ENCODE measurements at places on chromosomes 7 and 10. TPM values are rescaled to one million over a fixed set of nuclear protein-coding genes. Genes with fewer than 3 reads are reported as not detected.

DNA sequence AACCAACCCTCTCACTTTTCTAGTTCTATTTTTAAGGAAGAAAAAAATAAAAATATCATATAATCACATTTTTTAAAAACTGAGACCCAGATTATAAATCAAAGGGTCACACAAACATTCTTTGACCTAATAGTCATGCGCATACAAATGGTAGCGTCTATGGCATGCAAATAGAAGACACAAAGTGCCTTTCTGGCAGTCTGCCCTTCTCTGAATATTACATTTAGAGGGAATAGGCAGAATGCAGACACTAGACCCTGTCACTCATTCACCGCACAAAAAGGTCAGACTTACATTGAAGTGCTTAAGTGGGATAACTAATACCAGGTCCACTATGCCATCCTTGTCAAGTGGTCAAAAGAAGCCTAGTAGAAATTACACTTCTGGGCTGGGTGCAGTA, 26.5 kb upstream of the FHIP2A start:
- DNase-seq, result no peak

DNA sequence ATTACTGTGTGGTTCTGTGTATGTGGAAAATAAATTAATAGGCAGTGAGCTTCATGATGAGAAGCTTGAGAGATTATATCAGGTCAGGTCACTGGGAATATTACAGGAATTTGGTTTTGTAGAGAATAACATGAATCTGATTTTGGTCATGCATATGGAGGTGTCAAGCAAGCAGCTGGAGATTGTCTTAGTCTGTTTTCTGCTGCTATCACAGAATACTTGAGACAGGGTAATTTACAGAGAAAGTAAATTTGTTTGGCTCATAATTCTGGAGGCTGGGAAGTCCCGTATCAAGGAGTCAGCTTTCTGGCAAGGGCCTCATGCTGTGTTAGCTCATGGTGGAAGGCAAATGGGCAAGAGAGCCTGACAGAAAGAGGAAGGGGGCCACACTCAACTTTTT, 120.7 kb upstream of the FAM3C start:
- no peak for DNase-seq

DNA sequence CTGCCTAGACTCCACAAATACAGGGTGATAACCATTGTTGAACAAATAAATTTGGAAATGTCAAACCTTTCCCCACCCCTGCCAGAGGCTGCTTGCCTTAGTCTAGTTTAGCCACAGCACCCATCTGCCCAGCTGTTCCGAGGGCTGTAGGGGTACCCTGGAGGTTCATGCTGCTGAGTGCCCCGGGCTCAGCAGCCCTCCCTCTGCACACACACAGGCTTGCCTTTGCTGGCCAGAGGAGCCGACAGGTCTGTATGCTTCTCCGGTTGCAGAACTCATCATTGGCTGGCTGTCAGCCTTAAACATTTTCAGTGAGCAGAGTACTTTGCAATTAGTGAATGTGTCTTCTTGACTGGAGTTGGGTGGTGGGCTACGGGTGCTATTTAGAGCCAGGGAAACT, 122.9 kb downstream of the NRF1 start:
- DNase-seq, result no peak

DNA sequence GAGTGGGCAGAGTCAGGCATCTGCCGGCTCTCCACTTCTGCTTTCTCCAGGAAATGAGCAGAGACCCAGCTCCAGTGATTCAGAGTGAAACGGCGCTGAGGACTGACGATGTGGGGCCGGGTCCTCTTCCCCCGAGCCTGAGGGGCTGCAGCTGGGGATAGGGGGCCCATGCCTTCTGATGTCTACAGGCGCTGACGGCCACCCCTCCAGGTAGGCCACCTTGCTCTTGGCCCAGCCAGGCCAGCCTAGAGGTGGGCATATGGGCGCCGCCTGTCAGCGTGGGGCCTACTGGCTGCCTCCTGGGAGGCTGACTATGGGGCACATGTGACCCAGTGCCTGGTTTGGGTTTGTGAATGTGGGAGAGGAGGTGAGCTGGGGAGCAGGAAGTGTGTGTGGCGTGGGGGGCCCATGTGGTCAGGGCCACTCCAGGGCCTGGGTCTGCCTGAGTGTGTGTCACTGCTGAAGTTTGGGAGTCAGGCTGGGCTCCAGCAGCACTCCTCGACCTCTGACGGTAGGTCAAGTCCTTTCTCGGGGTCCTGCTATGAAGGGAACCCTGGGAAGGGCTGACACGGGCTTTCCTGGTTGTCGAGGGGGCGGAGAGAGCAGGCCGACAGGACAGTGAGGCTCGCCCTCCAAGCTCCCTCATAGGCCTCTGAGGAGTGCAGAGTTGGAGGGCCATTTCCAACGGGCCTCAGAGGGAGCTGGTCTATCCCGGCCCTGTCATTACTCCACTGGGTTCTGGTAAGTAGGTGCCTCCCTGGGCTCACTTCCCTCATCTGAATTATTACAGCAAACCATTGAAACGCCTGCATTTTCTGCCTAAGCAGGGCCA, at the start of gene WDFY4:
Gene WDFY4 (plus strand): TSS at position 82 of the 832 bp plus-strand sequence. CDS start 24,860 bp downstream, outside the sequence.
- peak; percentile 79 for DNase-seq

- no peak for DNase-seq
Measured at GRCh38 chr7:106456329-106456728, 171.5 kb upstream of the NAMPT start.

DNA sequence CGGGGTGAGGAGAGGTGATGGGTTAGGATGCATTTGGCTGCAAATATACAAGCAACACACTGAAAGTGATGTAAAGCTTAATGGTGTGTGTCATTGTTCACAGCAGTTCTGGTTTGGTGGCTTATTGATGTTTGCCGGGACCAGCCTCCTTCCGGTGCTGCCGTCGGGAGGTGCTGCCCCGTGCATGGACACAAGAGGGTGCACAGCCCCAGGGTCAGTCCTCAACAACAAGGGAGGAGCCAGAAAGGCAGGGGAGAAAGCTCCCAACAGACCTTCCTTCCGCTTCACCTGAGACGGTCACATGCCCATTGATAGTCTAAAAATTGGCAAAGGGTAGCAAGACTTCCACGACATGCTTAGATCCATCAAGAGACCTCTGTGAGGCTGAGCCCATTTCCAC, 9.5 kb downstream of the RNF32 start:
- no peak for DNase-seq

- no peak for DNase-seq
Measured at GRCh38 chr7:32043688-32044087, 26.5 kb downstream of the PDE1C start.

GRCh38 chr7:34104115-34104514, 198.8 kb downstream of the BMPER start:
- DNase-seq, result no peak

- DNase-seq, result peak; percentile 87
Measured at GRCh38 chr7:155959894-155960293, 147.6 kb upstream of the SHH start.

GRCh38 chr7:40884241-40884640, 749.4 kb downstream of the SUGCT start:
- no peak for DNase-seq

DNA sequence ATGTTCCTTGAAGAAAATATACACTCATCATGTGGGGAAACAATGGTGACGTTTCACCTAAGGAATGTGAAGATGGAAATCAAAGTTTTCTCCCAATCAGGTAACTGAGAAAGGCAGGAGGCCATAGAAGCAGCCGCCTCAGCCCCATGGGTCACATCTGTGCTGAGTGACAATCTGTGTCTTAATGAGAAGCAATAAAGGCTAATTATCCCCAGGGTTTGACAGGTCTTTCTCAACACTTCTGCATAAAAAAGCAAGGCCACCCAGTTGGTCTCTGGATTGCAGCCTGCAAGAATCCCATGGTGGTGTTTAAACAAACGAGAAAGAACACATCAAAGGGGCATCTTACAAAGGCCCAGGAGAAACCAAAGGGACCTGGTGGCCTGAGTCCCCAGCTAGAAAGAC, 91.1 kb upstream of the TNS3 start:
- no peak for DNase-seq

DNA sequence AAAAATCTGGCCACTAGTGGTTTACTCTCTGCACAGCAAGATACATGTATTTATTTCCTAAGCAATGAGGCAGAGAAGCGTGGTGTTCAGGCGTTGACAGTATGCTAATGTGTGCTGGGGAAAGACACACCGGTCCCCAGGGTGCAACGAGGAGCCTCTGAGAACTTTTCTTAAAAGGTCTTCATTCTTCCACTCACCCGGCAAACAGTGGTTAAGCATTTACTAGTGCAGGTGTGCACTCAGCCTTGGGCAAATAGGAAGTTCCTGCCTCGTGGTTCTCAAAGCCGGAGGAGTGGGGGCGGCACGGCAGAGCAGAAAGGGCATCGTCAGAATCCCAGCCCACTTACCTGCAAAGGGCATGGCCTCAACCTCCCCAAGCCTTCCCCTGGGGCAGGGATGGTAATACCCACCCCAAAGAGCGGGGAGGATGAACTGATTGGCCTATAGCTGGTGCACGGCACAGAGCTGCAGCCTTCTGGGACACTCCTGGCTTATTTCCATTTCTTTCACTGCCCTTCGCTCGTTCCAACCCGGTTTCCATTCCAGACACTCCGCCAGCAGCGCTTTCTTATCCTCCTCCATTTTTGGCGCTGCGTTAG, 184.3 kb upstream of the CTBP2 start:
- DNase-seq, result no peak

- peak; percentile 36 for DNase-seq
Measured at GRCh38 chr10:125084191-125084613, 76.2 kb downstream of the CTBP2 start.

- DNase-seq, result no peak
Measured at GRCh38 chr10:18532881-18533535, 118.4 kb downstream of the NSUN6 start.

- no peak for DNase-seq
Measured at GRCh38 chr7:102211590-102212550, 74.8 kb upstream of the SH2B2 start.

DNA sequence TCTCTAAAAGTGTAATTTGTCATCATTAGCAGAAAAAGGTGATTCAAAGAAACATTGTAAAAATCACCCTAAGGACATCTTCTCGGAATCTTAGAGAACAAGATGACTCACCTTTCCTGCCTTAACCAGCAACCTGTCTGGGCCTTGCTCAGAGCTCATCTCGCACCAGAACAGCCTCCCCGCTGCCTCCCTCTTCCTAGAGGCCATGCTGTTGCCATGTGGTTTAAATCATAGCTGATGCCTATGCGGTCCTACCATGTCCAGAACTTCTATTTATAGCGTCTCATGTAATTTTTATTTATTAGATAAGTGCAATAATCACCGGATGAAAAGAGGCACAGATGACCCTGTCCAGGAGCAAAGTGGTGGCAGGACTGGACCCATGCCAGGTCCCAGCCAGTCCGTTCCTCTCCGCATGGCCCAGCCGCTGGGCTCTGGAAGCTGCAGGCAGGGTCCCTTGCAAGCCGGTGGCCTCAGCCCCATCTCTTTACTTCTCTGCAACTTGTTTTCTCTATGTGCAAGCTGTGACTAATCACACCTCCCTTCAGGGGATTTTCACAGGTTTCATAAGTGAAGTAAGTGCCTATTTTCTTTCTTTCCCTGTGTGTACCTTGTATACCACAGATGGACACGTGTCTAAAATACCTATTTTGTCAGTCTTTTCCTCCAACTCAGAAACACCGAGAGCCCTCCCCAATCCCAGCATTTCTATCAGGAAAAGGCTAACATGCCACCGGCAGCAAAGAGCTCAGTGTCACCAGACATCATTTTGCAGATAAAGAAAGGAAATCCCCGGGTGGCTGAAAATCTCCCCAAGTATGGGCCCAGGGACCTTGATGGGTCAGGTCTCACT, 27.1 kb downstream of the KLF6 start:
- DNase-seq, result peak; percentile 69

DNA sequence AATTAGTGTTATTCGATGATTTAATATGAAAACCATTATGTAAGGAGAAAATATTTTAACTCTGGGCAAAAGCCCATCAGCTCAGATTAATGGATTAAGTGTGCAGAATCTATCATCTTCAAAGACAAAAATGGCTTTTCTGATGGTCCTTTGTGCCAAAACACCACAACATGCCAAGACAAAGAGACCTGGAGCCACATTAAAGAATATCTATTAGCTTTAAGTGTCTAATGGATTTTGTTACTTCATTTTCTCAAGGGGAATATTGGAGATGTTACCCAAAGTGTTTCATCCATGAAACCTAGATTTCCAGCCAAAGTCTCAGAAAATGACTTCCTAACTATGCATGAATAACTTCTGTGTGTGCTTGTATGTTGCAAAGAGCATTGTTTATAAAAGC, 57.3 kb downstream of the MKX start:
- no peak for DNase-seq

FAM25G gene
- not detected for total RNA-seq

ARMC3 gene
- total RNA-seq, result not detected

FLNC gene
- 23.1 TPM for total RNA-seq

SYPL1 gene
- total RNA-seq, result 45.2 TPM

TMEM140 gene
- 39.6 TPM for total RNA-seq

FHIP2A gene
- 30.2 TPM for total RNA-seq

GJD4 gene
- total RNA-seq, result not detected

HOGA1 gene
- not detected for total RNA-seq

MARCHF5 gene
- total RNA-seq, result 9.1 TPM

OPN1SW gene
- not detected for total RNA-seq

TBC1D12 gene
- 24.8 TPM for total RNA-seq

NEUROD6 gene
- not detected for total RNA-seq

BHLHA15 gene
- not detected for total RNA-seq

FXYD4 gene
- not detected for total RNA-seq

All from Peyer's patch (tissue), 4 donors.